NCI-H2081 treated with DMSO at 0.1 percent for 48 hours (cell line): ENCODE measurements at places on chromosomes 3 and 15.

- no peak for DNase-seq
Observed at GRCh38 chr3:126329927-126330725, 27.1 kb downstream of the KLF15 start.

- DNase-seq: no peak
Observed at GRCh38 chr15:43939070-43939469, 112.3 kb downstream of the WDR76 start.

DNA sequence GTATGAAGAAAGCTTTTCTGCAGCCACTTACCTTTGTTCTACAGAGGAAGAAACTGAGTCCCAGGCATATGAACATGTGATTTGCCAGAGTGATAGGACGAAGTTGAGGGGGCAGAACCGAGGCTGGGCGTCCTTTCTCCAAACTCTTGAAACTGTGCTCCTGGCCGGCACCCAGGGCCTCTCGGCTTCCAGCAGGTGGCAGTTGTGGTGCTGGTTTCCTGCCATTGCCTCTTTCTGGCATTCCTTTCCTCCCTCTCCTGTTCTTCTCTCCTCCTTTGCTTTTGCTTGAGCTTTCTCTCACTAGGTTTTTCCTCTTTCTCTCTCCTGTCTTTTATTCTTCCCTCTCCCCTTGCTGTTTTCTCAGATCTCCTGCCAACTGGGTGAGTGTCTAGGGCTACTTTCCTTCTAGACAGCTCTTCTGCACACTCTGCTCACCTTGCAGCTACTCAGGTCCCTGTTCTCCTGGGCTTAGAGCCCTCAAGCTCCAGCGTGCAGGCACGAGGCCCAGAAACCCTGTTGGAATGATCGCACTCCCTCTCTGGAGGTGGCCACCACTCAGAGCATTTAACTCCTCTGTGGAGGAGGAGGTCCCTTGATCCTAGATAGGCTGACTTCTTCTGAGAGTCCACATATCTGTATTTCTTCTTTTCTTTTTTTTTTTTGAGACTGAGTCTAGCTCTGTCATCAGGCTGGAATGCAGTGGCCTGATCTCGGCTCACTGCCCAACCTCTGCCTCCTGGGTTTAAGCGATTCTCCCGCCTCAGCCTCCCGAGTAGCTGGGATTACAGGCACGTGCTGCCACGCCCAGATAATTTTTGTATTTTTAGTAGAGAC, 26.2 kb downstream of the TRAK1 start:
- DNase-seq: no peak

GRCh38 chr3:108130701-108131474, 40.1 kb upstream of the CD47 start:
- no peak for DNase-seq

DNA sequence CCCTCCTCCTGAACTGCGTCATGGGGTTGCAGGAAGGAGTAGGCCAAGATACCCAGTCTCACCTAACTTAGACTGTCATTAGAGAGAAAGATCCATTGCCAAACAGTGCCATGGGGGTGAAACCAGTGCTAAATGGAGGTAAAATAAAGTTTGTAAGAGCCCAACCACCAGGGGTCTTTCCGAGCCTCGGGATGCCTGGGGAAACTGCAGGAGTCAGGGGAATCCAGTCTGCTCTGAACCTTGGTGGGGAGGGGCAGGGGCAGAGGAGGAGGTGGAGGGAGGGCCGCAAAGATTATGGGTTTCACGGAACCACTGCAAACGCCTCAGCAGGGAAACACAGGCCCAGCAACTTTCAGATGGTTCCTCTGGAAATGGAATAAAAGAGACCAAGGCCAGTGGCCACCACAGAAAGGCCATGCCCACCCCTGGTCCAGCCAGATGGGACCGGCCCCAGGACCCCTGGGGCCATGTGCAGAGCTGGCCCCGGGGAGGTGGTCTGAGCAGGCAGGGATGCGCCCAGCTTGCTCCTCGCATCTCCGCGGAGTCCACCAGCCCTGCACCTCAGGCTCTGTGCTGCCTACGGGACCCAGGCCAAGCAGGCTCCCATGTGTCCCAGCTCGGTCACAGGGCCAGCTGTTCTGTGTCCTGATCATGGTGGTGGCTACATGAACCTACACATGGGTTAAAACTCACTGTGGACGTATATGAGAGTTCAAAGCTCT, 19.8 kb upstream of the GP9 start:
- no peak for DNase-seq
